ENCODE measurements at places on chromosomes 2 and 18.

DNA sequence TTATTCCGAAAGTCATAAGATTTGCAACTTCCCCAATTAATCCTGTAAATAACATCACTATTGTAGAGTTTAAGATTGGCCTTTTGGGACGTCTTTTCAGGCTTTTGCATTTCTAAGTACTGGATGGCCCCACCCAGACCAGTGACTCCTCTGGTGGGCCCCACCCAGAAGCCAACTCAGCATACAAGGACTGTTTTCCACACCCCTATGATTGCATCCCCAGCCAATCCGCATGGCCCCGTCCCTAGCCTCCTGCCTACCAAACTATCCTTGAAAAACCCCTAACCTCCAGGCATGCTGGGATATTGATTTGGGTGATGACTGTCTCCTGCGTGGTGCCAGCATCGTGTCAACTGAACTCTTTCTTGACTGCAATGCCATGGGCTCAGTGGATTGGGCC, 24.5 kb upstream of the TGIF1 start:
- DNase-seq = no peak

- DNase-seq = no peak
These were observed 187.3 kb downstream of the NCKAP5 start for GRCh38 chr2:133380991-133381390.

DNA sequence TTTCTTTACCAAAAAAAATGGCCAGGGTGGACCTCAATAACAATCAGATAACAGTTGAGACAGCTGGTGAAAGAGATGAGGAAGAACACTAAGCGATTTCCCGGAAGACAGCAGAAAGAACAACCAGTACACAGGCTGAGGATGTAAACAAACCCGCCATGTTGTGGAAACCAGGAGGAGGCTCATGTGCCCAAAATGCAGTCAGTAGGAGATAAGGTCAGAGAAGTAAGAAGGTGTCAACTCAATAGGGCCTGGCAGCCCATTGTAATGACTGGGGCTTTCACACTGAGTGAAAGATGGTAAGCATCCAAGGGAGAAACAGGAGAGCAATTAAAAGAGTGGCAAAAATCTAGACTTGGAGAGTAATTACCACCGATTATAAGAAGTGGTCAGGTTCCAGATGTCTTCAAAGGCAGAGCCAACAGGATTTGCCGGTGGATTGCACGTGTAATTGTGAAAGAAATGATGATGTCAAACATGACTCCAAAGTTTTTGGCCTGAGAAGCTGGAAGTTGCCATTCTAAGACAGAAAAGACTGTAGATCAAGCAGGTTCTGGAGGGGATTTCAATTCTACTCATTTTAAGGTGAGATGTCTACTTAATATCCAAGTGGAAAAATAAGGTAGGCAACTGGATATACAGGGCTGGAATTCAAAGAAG, 77.7 kb upstream of the CYP1B1 start:
- DNase-seq = no peak

DNA sequence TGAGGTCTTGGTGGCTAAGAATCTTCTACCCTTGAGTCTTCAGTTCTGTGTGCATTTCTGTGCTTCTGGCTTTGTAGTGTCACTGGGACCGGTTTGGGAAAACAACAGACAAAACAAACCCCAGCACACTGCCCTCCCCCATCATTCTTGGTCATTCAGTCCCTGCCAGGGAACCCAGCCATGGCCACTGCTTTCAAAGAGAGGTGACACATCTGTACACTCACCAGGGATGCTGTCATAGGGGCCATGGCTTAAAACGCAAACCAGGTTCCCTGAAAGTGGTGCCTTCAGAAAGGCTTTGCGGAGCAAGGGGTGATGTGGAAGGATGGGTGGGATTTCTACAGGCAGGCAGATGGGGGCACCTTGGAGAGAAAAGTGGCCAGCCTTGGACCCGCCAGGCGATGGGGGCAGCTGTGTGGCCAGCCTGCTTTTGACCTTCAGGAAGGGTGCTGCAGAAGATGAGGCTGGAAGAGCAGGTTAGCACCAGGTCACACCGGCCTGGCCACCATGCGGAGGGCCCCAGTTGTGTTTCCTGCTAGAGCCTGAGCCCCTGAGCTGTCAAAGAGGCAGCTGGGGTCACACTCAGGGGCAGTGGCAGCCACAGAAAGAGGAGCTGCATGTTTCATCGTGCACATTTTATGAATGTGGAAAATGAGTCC, 101.3 kb downstream of the INHBB start:
- DNase-seq = peak; percentile 42

DNA sequence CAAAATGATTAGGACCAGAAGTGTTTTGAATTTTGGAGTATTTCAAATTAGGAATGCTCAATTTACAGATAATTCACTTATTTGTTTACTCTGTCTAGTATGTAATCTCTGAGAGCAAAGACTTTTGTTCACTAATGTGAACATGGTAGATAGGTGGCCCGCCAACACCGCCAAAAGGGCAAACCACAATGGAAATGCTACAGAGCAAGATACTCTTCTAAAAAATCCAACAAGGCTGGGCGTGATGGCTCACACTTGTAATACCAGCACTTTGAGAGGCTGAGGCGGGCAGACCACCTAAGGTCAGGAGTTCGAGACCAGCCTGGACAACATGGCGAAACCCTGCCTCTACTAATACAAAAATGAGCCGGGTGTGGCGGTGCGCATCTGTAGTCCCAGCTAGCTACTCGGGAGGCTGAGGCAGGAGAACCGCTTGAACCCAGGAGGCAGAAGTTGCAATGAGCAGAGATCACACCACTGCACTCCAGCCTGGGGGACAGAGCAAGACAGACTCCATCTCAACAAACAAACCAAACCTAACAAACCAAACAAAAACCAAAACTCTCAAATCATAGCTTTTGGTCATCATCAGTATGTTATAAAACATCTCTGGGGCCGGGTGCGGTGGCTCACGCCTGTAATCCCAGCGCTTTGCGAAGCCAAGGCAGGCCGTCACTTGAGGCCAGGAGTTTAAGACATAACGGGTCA, 2.4 kb downstream of the CCT4 start:
- no peak for DNase-seq

- DNase-seq = no peak
These were observed 151.2 kb upstream of the ALKAL2 start for GRCh38 chr2:439077-439476.

DNA sequence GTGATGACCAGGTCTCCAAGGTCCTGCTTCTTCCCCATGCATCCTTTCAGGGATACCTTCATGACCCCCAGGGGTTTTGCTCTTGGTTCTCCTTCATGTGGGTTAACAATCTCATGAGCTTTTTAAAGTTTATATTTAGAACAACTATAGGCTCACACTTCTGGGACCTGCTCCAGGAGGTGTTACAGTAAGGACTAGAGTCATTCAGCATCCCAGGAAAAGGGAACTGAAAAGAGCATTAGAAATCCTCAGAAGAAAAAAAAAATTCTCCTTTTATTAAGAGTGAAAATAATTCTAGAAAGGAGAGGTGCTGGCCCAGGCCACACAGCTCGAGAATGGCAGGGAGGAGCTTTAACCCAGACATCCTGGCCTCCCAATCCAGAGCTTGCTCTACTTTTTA, 66.5 kb downstream of the SETBP1 start:
- no peak for DNase-seq

- no peak for DNase-seq
These were observed 26.0 kb downstream of the EIF2AK3 start for GRCh38 chr2:88601286-88601685.

- DNase-seq = no peak
These were observed 339.2 kb downstream of the ARHGAP15 start for GRCh38 chr2:143468341-143468888.

GRCh38 chr2:26246818-26247217, 2.1 kb downstream of the HADHB start:
- DNase-seq = no peak

GRCh38 chr2:44692821-44693220, 248.7 kb upstream of the SIX3 start:
- DNase-seq = no peak

GRCh38 chr2:213147538-213147937, 3.9 kb downstream of the IKZF2 start:
- no peak for DNase-seq

- DNase-seq = no peak
These were observed 9.7 kb downstream of the SPP2 start for GRCh38 chr2:234060236-234060635.

- no peak for DNase-seq
These were observed 48.4 kb downstream of the DCDC2C start for GRCh38 chr2:3751806-3752205.

DNA sequence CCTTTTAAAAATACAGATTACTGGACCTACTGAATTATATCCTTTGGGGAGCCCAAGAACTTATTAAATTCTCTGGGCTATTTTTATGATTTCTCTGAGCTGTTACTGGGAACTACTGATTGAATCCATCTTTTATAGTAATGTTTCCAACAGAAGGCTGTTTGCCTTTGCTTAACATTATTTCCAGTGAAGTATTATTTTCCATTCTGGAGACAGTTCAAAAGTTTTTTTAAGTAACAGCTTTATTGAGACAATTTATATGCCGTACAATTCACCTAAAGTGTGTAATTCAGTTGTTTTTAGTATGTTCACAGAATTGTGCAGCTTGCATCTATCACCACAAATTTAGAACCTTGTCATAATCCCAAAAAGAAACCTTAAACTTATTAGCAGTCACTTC, 100.6 kb downstream of the BABAM2 start:
- DNase-seq = no peak

GRCh38 chr2:212931271-212931670, 220.1 kb downstream of the IKZF2 start:
- no peak for DNase-seq

- peak; percentile 74 for DNase-seq
These were observed 25.9 kb upstream of the IMPA2 start for GRCh38 chr18:11955239-11956029.

- DNase-seq = no peak
These were observed 9.4 kb downstream of the GPD2 start for GRCh38 chr2:156445296-156446220.

DNA sequence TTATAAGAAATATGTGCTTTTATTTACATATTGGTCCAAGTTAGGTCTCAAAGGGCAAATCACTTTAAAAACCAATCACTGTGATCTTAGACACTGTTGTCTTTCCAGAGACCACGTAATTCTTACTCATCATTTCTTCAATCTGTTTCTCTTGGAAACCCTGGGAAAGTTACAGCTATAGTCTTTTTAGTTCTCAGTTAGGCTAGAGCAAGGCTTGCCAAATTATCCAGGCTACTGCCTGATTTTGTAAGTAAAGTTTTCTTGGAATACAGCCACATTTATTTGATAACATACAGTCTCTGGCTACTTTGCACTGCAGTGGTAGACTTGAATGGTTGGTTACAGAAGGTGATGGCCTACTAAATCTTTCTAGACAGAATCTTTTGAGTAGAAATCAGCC, 106.0 kb downstream of the KIAA1328 start:
- DNase-seq = no peak

DNA sequence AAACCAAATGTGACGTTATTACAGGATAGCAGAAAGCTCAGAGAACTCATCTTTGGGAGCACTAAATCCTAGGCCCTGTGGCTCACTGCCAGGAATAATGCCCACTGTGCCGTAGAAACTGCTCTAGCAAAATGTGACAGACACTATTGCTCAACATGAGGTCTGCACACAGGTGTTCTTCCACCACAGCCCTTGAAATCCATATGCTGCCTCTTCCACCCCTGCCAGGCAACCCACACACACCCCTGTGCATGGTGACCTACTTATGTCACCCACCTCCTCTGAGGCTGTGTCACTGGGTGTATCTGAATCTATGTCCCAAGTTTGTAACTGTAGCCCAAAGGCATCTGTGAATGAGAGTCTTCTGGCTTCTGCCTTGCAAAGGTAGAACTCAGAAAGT, 66.1 kb upstream of the MBOAT2 start:
- DNase-seq = no peak

- no peak for DNase-seq
These were observed 56.3 kb upstream of the UBXN4 start for GRCh38 chr2:135685361-135685760.

GRCh38 chr2:235432741-235433520, 60.9 kb upstream of the AGAP1 start:
- DNase-seq = no peak

GRCh38 chr18:45839414-45840395, 14.2 kb downstream of the SIGLEC15 start:
- DNase-seq = no peak

DNA sequence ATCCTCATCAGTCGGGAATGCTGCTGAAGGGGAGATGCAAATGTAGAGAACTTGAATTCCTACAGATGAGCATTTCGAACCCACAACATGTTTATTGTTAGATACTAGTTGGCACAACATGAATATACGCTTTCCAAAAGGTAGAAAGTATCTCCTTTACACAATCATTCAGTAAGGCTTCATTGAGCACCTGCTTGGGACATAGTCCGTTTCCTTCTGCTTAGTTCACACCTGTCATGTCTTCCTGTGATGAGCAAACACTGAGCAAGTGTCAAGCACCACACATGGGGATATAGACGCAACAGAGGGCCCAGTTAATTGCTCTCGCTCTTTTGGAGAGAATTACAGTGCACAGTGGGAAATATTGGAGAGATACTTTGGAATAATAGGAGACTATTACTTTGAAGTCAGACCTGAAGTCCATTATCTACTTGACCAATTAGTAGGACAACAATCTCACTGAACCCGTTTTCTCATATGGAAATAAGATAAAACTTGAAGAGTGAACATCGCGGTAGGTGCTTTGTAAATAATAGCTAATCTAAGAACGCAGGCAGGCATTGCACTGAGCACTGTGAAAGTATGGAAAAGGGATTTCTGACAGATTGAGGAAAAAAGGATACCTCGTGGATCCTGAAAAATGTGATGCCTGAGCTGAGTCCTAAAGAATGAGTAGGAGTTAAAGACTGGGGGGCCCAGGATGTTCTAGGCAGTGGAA, 1.2 kb downstream of the CPSF3 start:
- no peak for DNase-seq

DNA sequence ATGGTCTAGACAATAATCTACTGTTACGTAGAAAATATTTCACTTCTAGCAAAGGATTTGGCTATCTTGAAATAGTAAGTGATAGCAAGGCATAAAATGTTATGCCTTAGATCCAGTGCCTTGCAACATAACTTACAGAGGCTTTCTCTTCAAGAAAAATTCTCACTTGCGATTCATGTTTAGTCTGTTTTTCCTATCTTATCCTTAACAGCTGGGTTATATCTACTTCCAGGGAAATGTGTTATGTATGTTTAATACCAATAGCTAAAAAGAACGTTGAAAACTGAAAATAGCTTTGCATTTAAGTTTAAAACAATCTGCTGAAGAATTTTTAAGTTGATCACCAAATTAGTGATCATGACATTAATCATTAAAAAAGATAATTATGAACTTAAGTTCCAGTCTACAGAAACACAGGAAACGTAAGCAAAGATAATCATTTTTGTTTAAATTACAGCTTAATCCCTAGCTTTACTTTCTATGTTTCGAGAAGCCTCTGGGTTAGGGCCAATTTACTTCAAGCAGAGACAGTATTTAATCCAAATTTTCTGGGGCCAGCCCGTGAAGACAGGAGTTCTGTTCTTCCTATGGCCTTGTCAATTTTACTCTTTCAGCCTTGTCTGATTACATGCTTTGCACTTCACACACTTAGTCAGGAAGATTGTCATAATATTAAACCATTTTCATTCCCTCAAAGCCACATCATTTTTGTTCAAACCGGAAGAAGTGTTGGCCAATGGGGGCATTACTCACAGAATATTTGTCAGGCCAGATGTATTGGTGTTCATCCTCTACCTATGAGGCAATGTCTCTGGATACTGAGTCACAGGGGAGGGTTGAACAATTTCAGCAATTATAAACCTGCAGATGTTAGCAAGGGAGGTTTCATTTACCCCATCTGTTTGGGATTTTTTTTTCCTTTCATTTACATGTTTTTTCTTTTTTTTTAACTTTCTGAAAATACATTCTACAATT, 1132.9 kb upstream of the ZEB2 start:
- DNase-seq = no peak
